GM23338 (cell line): ENCODE measurements at places on chromosomes 3 and 15.
A peak's percentile ranks its signal among the peaks of the same experiment; 100 is the strongest.

DNA sequence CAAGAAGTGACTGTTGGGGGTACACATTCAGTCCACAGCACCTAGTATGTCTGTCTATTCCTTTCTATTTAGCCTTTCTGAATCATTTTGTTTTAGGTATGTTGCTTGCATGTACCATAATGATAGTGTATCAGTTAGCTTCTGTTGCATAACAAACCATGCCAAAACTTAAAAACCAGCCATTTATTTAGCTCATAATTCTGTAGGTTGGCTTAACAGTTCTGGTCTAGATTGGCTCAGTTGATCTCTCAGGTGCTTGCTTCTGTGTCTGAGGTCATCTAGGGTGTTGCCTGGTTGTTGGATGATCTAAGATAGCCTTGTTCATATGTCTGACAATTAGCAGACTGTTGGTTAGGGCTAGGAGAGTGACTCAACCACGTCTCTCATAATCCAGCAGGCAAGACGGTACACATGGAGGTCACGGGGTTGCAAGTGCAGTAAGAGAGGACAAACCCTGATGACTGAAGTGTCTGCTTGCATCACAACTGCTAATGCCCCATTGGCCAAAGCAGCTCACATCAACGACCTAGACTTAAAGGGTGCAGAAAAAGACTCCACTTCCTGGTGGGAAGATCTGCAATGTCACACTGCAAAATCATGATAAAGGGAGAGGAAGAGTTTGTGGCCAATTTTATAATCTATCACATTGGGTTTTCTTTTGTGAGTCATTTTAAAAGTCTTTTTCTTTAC is 6.8 kb upstream of the PDCD6IP start:
- DNase-seq, result no peak

DNA sequence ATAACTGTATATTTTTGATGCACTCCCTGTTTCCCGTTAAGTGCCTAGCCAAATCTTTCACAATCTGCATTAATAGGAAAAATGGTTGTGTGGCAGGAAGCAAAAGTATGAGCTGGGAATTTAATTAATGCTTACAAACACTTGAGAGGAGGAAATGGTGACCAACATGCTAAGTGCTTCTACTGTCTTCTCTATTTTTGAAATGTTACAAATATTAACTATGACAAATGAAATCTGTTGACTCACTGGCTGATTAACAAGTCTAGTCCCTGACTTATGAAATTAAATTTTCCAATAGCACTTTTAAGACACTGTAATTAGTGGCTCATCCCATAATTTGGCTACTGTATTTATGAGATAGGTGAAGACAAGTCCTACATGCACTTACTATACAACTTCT is 446.9 kb upstream of the DPPA4 start:
- no peak for DNase-seq

DNA sequence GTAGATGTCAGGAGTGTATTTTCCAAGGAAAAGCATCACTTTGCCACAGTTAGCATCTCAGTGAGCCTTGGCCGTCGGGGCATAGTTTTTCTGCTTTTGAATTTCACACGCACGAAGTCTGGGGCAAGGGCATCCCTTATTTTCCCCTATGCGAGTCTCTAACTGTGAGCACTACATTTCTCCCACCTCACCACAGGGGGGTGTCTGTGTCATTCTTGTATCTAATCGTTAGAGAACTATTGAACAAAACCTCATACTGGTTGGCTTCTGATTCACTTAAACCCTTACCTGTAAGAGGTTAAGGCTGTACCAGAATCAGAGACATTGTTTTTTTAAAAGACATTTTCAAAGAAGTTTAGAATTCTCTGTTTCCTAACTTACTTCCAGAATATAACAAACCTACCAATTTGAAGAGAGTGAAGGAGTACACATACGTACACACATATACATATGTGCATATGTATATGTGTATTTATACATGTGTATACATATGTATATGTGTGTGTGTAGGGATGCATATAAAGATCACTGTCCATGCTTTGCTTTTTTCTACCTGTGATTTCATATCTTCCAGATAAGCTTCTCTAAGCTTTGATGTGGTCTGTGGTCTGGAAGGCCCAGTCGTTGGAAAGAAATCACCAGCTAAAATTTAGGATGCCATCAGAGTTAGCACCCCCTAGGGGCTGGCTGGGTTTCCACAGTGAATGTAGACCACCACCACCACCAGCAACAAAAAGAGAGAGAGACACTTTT is 49.4 kb downstream of the MYZAP start:
- DNase-seq, result peak; percentile 59

DNA sequence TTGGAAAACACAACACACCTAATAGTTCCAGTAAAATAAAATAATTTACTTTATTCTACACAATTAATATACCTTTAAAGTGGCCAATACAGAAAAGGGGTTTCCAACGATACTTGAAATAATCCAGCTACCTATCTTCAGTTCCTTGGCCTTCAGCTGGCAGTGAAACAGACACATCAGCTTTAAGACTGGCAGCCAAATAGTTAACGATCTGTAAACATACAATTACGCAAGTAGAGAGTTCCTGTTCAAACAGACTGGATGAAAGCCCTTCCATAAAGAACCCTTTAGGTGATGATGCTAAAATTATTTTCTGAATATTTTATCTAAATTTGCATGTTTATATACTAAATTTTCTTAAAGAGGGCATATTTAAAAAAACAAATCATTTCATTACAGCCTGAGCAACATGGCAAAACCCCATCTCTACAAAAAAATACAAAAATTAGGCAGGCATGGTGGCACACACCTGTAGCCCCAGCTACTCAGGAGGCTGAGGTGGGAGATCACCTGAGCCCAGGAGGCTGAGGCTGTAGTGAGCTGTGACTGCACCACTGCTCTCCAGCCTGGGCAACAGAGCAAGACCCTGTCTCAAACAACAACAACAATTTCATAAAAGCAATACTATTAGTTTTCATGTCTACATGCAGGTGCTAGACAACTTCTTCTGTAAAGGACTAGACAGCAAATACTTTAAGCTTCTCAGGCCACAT is 12.9 kb downstream of the DYNC1LI1 start:
- DNase-seq, result no peak

- DNase-seq, result no peak
These were observed 93.8 kb downstream of the LRIG1 start for GRCh38 chr3:66406831-66407610.

DNA sequence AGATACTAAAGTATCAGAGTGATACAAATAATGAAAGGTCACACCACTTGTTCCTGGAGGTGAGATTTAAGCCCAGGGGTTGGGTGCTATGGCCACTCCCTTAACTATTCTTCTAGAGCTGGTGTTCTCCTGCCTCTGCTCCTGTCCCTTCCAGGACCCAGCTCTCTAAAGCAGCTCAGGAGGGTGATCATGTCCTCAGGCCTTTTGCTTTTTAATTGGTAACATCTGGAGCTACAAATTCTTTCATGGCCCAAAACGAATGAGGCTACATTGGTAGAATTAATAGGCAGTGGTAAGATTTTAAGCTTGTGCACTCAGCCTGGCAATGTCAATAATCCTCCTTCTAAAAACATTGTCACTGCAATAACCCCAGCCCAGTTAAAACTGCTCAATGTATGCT is 38.2 kb upstream of the CNOT10 start:
- no peak for DNase-seq

- DNase-seq, result no peak
These were observed 5.3 kb downstream of the KLF15 start for GRCh38 chr3:126351771-126352475.

GRCh38 chr15:77454265-77454664 is 33.6 kb downstream of the HMG20A start:
- no peak for DNase-seq

- DNase-seq, result no peak
These were observed 180.5 kb downstream of the MCTP2 start for GRCh38 chr15:94411846-94412245.

- no peak for DNase-seq
These were observed 376.7 kb upstream of the PDZRN3 start for GRCh38 chr3:74001436-74001835.

DNA sequence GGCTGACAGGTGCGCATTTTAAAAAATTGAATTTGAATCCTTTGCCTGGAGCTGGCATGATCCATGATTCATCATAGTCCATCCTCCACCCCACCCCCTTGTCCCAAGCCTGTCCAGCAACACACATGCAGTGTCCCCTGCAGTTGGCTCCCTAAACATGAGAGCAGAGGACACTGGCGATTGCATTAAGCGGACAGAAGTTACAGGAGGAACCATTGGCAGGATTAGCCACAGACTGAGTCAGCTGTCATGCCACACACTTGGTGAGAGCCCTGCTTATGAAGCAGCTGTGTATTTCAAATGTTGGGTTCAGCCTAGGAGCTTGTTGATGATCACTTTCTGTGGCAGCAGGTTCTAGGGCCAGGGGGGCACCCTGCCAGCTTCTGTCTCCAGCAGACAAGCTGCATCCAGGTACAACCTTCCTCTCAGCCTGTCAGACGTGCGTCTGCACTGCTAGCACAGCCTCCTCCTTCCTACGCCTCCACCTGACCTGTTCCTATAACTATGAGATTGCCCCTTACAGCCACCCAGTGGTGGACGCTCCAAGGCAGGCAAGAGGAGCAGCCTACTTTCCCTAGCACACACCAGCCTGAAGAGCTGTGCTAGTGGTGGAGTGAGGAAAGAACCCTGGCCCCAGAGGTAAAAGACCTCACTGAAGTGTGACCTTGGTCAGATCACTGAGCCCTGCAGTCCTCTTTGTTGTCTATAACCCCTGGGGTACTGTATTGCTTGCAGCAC is 121.9 kb downstream of the SLCO3A1 start:
- peak; percentile 26 for DNase-seq

GRCh38 chr15:87579537-87579936 is 677.0 kb downstream of the NTRK3 start:
- no peak for DNase-seq

DNA sequence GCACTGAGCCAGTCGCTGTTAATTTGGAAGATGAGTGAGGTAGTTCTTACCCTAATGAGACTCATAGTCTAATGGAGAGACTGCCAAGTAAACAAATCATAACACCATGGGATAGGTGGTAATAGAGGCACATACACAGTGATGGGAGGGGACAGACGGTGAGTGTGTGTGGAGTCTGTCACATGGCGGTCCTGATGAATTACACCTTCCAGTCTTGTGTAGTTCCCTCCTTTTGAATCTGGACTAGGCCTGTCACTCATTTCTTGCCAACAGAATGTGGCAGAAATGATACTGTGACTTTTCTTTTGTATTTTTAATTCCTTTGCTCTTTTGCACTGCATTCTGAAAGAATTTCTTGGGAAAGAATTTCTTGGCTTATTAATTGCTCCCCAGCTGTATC is 78.1 kb downstream of the NR1D2 start:
- no peak for DNase-seq

DNA sequence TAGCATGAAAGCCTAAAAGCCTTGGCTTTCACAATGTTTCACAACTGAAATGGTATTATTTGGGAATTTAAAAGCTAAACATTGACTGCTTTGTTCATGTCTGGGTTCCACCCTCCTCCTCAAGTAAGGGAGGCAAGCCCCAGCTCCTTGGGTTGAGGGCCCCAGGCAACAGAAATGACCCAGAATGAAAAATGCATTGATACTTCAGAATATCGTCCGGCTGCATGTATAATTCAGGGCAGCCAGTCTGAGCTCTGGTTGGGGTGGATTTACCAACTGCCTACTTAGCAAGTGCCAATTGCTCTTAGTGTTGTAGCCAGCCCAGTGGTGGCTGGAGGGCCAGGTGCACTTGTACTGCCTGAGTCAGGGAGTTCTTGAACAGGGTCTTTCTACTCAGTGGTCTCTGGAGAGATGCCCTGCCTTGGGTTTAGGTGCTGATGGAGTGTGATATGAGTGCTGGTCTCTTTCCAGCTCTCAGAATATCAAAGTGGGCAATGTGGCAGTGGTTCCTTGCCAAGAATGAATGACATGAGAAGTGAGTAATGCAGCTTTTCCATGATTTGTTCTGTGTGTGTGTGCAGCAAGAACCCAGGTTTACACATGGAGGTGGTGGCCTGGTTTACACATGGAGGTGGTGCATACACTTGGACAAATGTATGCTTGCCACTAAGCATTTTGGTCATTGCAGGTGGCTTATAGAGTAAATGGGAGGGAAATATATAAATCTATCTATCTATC is 40.9 kb upstream of the ADAMTSL3 start:
- DNase-seq, result no peak

DNA sequence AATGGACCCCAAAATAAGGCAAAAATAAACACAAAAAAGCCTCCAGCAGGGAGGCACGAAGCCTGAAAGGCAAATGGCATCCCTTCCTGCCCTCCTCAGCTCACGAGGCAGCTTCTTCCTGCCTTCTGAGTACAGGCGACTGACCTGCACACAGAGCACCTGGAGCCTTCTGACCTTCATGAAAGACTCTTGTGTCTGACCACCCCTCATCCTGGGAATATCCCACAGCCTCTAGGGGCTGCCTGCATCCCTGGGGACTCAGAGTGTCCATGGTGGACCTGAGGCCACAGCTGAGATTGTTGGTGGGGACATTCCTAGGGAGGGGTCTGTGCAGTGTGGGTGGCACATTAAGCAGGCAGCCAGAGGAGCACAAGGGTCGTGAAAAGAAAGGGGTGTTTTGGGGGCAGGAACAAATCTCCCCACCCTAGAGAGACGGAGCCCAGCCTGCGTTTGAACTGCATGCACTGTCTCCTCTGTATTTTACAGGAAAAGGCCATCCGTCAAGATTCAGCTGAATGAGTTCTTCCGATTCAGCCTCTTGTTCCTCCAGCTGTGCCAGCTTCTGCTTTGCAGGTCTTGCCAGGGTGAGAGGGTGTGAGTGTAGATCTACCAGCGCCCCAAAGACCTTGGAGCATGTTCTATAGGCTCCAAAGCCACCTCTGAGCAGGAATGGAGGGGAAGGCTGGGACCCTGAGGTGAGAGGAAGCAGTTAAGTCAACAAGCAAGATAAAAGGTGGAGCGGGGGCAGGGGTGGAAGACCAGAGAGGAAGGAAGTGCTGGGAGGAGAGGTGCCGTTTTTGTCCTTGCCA is 80.4 kb upstream of the MEF2A start:
- peak; percentile 32 for DNase-seq

DNA sequence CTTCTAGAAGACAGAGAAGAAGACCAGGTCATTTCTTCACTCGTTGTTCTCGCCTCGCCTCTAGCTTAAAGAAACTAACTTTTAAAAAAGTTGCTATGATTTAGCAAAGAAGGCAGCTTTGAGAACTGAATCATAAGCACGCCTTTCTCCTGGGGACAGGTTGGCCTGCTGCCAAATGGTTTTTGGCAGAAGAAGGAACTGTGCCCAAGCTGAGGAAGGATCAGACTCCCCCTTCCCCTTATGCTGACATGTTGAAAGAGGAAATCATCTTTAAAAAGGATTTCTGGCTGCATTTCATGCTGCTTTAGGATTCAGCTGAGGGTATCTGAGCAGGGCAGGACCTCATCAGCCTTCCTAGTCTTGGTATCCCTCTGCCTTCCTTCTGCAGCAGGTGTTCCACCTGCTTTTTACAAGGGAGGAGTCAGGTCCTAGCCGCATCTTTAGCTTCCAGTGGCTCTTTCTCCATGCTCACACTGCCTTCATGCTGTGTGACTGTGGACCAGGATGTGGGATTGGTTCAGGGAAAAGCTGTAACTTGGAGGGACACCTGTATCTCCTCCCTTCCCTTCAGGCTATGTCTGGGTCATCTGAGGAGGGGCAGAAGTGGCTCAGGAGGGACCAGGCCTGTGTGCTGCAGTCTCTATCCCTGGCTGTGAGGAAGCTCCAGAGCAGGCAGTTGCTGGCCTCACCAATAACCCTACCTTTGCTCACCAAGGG is 34.1 kb upstream of the HACD2 start:
- no peak for DNase-seq

- no peak for DNase-seq
These were observed 54.9 kb downstream of the DCUN1D1 start for GRCh38 chr3:182925330-182925943.
